Activated CD4-positive, alpha-beta T cell treated with anti-CD3 and anti-CD28 coated beads, Interleukin-2, amount 10 ng/mL, durations not matched to agents 7 days and 5 days (primary cell): ENCODE measurements at places on chromosomes 1 and 21.
A peak's percentile ranks its signal among the peaks of the same experiment; 100 is the strongest.

DNA sequence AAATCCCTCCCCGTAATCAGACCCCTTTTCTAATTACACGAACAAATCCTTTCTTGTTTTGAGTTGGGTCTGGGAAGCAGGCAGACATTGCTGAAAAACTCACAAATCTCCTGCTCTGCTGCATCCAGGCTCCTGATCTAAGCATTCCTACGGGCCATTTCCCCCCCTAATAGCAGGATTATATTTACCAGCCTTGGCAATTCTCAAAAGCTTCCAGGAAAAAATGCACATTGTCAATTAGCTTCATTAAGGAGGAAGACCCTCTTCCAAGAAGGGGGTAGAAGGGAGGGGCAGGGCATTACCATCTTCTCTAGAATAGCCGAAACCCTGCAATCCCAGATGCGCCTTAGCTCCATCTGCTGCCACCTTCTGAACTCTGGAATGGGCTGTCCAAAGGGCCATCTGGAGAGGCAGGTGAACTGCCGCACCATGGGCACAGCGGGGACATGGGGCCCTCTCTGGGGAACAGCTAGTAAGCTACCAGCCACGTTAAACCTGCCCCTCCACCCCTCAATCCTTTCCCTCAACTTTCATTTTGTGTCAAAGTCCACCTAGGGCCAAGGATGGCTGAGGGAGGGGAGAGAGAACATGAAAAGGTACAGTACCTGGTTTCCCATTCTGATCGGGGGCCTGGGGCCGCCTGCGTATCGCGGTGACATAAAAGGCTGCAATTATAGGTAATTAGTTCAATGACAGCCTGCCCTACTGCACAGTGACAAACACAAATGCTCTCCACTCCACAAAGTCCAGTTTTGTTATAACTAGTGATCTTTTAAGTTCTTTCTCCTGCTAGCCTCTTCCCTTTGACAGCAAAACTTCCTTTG is 56.8 kb downstream of the MRPL37 start:
- no peak for DNase-seq

- peak; percentile 42 for DNase-seq
Observed at GRCh38 chr1:206012086-206012859, 9.1 kb upstream of the RAB7B start.

- no peak for DNase-seq
Observed at GRCh38 chr1:27633298-27633610, 1.7 kb downstream of the FGR start.

DNA sequence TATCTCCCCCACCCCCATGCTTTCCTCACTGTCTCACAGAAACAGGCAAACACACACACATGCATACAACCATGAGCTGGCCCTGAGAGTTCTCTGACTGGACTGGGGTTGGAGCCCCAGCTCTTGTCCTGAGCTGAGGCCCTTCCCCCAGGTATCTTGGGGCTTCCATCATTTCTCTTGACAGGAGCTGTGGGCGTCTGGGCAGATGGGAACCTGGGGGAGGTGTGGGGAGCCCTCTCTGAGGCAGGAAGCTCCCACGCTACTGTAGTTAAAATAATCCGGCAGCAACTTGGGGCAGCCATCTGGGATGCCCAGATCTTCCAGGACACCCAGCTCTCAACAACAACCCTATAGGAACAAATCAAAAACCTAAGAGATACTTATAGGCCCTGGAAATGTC is 2.7 kb upstream of the KIF21B start:
- no peak for DNase-seq

DNA sequence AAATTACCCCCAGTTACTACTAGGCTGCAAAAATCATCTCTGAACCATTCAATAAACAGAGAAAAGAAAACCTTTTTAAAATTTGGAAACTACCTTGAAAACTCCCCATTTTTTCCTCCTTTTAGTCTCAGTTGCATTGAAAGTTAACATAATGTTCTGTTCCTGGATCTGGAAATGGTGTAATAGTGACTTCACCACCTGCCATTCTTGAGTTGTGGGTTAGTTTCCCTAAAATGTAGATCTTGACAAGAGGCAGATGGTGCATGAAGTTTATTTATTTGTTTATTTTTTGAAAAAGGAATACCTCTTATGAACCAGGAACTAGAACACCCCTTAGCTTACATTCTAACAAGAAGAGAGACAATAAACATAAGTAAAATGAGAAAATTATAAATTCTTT is 72.8 kb downstream of the ATF6 start:
- DNase-seq, result no peak

DNA sequence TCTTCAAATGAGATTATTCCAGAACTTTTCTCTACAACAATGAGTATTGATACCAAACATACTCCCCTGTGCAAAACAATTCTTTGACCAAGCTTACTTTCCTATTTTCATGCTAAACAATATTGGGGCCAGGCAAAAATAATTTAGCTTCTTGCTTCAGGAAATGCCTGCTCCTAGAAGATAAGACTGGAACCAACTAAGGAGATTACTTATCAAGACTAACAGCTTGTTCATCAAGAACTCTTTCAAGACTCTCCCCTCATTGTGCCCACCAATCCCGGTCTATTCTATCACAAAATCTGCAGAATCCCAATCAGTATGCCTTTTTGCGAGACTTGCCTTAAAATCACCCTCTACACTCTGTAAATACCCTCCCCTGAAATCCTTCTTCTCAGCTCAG is 536.6 kb downstream of the RWDD3 start:
- DNase-seq, result no peak

GRCh38 chr1:37128091-37128490 is 93.8 kb upstream of the GRIK3 start:
- DNase-seq, result no peak

DNA sequence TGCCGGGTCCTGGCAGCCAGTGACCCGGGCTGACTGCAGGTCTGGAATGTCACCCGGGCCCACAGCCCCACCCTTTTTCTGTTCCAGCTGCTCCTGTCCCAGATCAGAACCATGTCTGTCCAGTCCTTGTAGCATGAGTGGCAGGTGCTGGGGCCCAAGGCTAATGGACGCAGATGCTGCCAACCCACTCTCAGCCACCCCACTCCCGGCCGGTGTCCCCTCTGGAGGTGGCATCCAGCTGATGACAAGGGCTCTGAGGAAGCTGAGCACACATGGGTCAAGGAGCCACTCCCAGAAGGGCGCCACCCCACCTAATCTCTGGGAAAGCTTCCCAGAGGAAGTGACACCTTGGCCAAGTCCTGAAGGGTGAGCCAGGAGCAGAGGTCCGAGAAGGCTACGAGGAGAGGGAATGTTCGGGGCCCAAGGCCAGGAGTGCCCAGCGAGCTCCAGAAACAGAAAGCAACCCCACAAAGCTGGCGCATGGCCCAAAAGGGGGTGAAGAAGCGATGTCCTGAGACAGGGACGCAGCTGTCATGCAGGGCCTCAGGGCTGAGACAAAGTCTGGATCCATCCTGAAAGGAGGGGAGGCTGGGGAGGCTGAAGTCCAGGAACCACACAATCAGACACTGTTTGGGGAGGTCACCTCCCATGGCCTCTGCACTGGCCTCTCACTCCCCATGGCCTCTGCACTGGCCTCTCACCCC is 39.5 kb downstream of the ACOT7 start:
- no peak for DNase-seq

DNA sequence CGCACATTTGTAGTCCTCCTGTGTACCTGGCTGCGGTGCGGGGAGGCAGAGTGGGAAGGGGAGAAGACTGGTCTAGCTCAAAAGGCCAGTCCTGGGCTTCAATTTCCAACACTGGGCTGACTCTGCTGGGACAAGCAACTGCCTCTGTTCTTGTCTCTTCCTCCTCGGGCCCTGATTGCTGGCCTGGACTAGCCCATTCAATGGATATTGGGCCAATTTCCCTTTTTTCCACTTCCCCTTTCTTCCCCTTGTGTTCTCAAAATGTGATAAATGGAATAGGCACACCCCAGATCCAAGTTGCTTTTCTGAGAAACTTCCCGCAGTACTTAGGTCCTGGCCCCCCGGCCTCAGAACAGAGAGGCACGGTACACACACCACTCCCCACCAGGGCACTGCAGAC is 48.2 kb downstream of the SPSB1 start:
- no peak for DNase-seq

DNA sequence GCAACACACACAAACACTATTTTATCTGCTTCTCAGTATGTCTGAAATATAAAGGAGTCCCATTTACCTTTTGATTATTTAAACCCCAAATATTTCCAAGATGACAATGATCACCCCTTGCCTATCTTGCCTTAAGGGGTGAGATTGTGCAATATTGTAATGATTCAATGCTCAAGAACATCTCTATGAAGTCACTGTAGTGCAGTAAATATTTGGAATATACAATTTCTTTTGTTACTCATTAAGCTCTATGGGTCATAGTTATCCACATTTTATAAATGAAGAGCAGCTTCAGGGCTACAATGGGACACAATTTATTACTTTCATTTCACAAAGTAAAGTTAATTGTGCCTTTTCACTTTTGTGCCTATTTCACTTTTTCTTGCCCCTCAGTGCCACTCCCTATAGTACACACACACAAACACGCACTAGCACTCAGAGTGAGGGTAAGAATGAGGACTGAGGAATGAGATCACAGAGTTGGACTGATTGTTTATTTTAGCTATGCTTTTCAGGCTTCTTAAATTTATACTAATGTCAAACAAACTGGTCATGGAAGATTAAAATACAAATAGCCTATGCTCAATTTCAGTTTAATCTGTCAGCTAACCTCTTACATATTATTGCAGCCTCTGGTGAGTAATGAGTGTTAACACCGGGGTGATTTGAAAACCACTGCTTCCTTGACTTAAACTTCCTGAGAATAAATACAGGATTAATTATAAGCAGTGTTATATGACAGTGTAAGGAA is 521.0 kb upstream of the B3GALT2 start:
- no peak for DNase-seq

DNA sequence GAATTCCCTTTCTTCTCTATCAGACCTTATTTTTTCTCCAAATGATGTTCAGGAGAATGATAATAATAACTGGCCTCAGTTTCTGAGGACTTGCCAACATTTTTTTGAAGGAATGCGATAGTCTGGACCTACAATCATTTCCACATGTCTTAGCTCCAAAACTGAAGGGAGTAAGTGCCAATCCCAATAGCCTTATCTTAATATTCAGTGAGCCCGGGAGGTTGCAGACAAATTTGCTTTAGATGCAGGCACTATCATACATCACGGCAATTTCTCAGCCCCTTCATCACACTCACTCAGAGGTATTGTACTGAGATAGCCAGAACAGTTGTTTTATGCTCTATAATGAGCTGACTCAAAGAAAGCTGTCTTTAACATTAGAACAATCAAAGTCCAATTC is 796.9 kb downstream of the ADGRL2 start:
- DNase-seq, result no peak

- no peak for DNase-seq
Observed at GRCh38 chr1:244365809-244366208, 85.9 kb downstream of the ADSS2 start.

DNA sequence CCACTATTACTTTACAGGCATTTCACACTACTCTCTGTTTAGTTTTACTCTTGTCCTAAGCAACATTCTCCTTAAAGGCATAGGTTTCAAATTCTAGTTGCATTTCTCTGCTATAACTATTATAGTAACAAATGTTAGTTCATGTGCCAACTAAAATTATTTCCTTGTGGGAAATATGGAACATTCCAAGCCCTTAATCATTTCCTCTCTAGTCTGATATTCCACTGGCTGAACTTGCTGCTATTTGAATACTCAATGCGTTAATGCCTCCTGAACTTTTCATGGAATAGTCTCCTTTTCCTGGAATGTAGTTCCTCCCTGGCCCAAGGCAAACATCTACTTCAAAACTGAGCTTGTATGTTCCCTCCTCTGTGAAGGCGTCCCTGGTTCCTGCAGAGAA is 19.3 kb upstream of the TBX19 start:
- DNase-seq, result no peak

- no peak for DNase-seq
Observed at GRCh38 chr1:155499953-155500639, 62.5 kb downstream of the ASH1L start.

DNA sequence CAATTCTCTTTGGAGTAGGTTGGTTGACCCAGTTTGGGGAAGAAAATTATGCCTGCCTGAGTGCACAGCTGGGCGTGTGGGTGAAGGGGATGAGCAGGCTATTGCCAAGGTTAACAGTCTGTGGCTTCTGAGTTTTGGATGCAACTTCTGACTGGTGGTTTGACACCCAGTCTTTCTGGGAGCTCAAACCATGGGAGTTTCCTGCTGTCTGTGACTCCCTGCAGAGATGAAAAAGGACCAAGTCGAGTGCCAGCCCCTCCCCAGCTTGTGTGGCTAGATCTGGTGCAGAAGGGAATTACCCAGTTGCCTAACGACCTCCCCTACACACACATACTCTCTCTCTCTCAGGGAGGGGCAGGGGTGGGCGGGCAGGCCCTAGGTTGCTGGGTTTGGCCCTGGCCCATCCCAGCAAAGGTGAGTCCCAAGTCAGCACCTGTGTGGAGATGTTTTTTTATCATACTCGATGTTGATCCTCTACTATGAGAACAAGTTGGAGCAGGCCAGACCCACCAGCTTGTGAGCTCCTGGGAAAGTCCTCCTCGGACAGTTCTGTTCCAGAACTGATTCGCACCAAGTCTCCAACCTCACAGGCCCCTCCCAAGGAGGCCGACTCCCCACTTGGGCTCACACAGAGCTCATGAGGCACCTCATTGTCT is 28.2 kb downstream of the PKP1 start:
- no peak for DNase-seq

DNA sequence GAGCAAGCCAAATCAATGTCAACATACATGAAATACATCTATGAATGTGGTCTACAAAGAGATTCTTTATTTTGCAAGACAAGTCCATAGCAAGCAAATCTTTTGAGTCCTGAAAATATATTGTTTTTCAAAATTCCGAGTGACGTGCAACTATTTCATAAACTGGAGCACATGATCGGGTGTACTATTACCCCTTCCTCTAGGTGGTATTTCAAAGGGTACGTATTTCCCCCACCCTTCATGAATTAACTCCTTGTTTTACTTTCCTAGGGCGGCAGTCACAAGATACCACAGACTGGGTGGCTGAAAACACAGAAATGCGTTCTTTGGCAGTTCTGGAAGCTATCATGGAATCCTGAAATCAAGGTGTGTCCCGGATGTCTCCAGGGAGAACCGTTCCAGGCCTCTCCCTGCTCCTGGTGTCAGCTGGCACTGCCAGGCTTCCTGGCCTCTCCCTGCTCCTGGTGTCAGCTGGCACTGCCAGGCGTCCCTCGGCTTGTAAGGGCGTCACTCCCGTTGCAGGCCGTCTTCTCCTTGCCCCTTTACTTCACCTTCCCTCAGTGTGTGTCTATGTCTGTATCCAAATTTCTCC is 55.3 kb downstream of the RIPK4 start:
- no peak for DNase-seq

- DNase-seq, result no peak
Observed at GRCh38 chr1:107405236-107405635, 264.4 kb downstream of the NTNG1 start.

- DNase-seq, result no peak
Observed at GRCh38 chr1:48869116-48869893, 92.6 kb upstream of the BEND5 start.
